ENCODE measurements at places on chromosomes 6 and 20. TPM values are rescaled to one million over a fixed set of nuclear protein-coding genes. Genes with fewer than 3 reads are reported as not detected.

DNA sequence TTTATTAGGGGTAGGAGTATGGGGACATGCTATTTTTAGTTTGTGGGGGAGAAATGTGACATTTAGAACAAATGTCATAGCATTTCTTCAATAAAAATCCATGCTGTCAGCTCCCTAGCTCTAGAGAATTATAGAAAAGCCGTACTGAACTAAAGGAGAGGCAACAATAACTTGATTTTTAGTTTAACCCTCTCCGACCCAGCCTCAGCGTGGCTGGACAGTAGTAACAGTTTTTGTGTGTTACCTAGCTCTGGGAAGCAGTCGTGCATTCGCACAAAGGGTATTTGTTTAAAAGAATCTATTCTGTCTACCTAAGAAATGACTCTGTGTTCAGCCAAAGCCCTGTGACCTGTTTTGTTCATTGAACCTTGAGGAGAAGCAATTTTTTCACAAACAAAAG lies 442.4 kb upstream of the SOX4 start:
- DNase-seq: no peak

- no peak for DNase-seq
Measured at GRCh38 chr20:32642257-32643046, 31.3 kb downstream of the C20orf203 start.

DNA sequence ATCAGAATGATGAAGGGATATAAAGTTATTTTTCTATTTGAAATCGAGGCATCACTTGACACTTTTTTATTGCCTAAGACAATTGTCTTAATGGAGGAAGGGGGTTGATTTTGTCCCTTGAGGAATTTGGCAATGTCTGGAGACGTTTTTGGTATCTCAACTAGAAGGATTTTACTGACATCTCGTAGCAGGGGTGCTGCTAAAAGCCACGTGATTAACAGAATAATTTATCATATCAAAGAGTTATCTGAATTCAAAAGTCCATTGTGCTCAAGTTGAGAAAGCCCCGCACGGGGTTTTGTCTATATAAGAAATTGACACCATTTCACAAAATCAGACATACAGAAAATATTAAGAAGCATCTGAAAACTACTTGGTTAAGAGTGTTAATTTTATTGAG lies 1.5 kb upstream of the TAAR6 start:
- no peak for DNase-seq

GRCh38 chr6:116190550-116190949 lies 63.3 kb downstream of the TSPYL4 start:
- DNase-seq: no peak

DNA sequence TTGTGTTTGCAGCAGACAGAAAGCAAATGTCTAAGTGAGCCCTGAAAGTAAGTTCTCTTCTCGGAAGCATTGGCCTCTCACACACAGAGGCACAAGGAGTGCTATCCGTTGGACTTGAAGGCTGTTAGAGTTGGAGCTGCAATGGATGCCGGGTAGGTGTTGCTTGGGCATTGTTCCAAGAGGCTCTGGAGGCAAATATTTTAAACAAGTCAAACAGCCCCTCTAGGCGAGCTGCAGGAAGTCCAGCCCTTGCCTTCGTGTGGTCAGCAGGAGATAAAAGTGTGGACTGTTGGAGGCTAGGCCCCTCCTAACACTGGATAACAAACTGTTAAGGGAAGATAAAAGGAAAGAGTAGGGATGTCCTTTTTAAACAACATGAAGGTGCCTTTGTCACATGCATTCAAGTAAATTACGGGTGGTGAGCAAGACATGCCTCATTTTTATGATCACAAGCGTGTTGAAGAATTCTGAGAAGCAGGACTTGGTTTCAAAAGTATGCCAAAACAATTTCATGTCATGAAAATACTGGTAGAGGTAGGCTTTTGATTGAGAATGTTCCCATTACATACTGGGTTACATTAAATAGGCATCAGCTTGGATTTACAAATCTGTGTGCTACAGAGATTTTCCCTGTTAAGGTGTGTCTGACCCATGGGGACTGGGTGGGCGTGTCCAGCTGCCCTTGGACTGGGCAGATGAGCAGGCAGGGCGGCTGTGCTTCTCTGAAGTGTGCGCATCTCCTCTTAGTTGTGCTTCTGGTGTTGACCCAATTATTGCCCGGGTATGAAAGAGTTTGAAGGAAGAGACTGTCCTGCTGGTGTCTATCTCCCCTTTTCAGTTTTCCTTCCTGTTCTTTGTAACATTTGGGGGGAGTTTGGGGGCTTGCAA lies 57.5 kb downstream of the RREB1 start:
- no peak for DNase-seq

GRCh38 chr20:4083098-4083865 lies 67.9 kb upstream of the RNF24 start:
- peak; percentile 20 for DNase-seq

GRCh38 chr6:34374069-34374468 lies 18.4 kb downstream of the NUDT3 start:
- DNase-seq: no peak

DNA sequence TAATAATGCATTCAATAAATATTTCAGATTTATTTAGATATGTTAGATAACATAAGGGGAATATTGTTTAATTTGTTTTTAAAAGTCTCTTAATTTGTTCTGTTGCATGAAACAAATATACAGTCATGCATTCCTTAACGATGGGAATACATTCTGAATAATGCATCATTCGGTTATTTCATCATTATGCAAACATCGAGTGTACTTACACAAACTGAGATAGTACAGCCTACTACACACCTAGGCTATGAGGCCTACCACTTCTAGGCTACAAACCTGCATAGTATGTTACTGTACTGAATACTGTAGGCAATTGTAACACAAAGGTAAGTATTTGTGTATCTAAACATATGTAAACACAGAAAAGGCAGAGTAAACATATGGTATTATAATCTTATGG lies 118.7 kb downstream of the EPHA7 start:
- DNase-seq: no peak

- DNase-seq: no peak
Measured at GRCh38 chr6:169980826-169981450, 229.5 kb downstream of the ERMARD start.

DNA sequence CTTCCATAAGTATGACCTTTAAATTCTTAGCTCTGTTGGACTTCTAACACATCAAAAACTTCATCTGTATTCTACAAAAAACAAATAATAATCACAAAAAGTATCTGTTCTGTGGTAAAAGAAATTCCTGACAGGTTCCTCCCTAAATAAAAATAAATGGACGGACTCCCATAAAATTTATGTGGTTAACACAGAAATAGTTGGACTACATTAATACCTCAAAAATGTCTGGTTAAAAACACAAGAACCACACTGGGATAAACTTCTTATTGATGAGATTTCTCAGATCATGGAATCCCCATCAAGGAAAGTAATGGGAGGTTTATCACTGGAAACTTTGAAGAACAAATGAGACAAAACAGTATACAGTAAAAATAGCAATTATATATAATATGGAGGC lies 172.4 kb downstream of the MOXD1 start:
- no peak for DNase-seq

DNA sequence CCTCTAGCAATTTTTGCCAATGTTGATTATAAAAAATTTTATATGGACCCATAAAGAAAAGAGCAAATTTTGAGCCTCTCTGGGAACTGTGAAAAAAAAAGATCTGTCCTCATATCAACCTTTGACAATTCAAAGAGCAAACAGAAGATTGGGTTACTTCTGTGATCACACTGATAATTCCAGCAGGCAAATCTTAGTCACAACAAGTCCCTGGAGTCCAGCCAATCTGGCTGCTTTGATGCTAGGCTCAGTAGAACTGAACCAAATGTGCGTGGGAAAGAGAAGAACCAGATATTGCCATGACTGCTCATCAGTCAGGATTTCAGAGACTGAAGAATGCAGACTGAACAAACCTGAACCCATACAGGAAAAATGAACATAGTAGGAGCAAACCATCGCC lies 438.4 kb upstream of the FLRT3 start:
- no peak for DNase-seq

DNA sequence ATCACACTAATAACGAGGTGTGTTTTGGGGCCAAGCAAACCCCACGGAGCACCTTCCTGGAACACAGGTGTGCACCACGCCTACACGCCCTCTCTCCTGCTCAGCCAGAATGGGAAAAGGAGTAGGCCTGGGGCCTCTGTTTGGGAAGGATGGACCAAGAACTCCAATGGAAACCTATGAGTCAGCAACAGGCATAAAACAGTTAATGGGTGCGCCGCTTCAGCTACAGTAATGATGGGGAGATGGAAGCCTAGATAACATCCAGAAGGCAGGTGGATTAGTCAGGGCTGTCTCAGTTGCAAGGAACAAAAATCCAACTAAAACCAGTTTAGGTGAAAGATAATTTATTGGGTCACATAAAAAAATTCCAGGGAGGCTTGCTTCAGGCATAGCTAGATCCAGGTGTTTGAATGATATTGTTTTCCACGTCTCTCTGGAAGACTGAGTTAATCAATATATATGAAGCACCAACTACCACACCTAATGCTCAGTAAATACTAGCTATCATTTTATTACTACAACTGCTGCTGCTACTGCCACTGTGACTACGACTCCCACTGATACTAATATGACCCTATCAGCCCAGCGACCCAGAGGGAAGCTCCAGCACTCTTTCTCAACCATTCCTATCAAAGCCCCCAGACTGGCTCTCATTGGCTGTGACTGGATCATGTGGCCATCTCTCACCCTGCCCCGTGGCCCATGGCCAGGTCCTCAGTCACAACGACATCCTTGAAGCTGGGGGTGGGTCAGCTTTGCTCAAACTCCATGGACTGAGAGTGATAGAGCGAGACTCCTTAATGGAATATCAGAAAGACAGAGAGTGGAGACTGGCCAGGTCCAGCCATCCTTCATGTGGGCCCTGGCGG lies 155.2 kb upstream of the PTPN1 start:
- DNase-seq: no peak

DNA sequence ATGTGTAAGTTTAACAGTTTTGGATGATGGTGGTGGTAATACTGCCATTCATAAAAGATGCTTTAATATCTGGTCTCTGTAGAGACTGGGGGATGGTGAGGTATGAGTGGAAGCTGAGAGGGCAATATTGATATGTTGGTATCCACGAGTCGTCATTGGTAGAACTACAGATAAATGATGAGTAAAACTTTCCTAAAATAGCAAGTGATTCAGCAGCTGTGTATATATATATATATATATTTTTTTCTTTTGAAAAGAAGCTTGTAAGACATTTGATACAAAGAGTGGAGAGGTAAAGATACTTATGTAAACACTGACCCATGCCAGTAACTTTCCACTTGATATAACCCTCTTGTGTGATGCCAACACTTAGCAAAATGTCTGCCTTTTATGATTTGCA lies 41.7 kb upstream of the CITED2 start:
- no peak for DNase-seq

GRCh38 chr6:28137505-28137981 lies 4.1 kb upstream of the ZKSCAN8 start:
- no peak for DNase-seq

DNA sequence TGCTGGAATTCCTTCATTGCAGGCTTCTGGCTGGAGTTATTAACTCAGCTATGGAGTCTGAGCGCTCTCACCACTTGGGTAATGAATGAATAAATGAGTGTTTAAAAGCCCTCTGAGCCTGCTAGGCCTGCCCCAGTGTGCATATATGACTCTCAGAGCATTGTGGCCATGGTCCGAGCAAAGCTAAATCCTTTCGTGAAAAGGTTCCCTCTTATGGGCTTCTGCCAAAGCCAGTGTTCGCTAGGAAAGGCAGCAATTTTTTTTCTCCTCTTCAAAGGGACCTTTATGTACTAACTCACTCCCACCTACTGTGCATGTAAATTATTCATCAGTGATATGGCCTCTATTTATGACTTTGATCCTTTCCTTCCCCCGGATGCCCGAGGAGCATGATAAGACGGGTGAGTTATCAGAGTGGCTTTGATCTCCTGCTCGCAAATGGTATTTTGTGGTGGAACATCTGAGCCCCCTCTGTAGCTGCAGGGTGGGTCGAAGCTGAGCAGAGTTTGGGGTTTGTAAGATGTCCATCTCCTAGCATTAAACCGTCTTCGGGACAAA lies 88.6 kb downstream of the LINC00237 start:
- no peak for DNase-seq

DNA sequence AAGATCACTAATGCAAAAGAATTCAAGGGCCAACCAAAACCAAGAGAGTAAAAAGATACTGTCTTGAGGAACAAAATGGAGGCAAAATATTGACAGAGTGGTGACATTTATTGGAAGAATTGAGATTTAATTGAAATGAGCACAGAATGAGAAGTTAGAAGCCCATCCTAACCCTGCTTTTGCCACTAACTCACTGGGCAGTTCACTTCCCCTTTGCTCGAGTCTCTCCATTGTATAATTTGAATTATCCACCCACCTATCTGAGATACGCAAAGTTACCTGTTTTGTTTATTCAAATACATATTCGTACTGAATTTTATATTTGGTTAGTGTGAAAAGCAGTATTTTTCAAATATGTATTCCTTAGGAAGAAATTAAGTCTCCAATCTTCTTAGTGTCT lies 204.5 kb upstream of the PRDM1 start:
- no peak for DNase-seq

DNA sequence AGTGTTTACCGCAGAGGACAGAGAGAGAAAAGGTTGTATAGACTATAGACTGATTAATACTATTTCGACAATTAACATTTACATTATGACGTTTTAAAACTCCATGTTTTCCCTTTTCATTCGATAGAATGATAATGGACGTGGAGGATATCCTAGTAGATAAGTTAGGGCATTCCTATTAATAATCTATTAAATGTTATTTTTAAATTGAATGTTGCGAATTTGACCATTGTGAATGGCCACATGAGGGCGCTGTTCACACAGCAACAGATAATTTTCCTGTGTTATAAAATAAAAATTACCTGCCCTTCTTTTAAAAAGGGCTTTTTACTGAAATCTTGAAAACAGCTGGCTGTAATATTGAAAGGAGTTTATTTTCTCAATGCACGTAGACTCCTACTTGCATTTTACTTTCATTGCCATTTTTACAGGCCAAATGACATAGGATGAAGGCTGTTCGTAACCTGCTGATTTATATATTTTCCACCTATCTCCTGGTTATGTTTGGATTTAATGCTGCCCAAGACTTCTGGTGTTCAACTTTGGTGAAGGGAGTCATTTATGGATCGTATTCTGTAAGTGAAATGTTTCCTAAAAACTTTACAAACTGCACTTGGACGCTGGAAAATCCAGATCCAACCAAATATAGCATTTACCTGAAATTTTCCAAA lies 3.3 kb downstream of the ADGRB3 start:
- peak; percentile 36 for DNase-seq

- no peak for DNase-seq
Measured at GRCh38 chr20:45823949-45824835, 2.9 kb downstream of the TNNC2 start.

GRCh38 chr6:127865108-127865507 lies 35.8 kb downstream of the THEMIS start:
- no peak for DNase-seq

Gene GPX5
- not detected for total RNA-seq

Gene MYCT1
- not detected for total RNA-seq

Gene CGAS
- total RNA-seq: 0.63 TPM

Gene BPIFB1
- not detected for total RNA-seq

Gene CLVS2
- 1.3 TPM for total RNA-seq

Gene KCNK16
- not detected for total RNA-seq

Gene PRDM13
- total RNA-seq: 0.14 TPM
